ENCODE measurements at places on chromosomes 6 and 20.

- no peak for DNase-seq
Observed at GRCh38 chr20:11338496-11339306, 579.0 kb upstream of the BTBD3 start.

DNA sequence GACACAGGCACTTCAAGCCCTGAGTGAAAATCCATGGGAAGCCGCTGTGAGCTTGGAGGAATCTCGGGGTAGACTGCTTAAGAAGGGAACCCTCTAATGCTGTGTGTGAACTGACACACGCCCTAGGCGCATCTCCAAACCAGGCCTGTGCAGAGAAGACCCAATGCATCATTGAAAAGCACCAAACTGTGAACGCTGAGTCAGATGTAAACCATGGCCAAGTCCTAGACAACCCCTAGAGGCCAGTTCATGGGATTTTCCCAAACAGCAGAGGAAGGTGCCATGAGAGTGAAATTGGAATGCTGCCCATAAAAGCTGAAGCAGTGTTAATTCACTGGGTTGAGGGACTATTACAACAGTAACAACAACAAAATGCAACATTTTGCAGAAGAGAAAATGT, 296.5 kb downstream of the SMOC2 start:
- DNase-seq, result no peak

DNA sequence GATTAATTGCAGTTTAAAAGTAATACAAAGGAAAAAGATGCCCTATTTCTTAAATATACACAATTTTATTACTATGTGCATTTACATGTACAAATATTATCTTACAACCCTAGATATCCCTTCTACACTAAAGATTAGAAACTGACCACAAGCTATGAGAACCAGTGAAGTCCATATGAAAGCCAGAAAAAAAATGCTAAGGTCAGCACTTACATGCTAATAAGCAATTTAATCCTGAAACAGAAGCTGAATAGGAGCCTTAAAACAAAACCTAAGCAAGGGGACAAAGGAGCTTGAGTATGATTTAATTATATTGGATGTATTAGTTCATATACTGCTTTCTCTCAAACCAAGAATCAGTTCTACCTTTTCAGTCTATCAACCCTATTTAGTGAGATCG, 14.2 kb downstream of the CEP162 start:
- no peak for DNase-seq

DNA sequence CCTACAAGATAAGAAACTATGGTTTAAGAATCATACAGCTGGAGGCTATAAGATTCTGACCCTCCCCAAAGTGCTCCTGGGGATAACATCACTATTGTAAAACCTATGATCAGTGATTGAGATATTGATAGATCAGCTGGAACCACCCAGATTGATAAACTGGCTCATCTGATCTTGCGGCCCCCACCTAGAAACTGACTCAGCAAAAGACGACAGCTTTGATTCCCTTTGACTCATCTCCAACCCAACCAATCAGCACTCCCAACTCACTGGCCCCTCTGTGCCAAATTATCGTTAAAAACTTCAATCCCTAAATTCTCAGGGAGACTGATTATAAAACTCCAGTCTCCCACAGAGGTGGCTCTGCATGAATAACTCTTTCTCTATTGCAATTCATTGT, 106.4 kb downstream of the SCP2D1 start:
- no peak for DNase-seq

GRCh38 chr6:139474145-139475108, 100.0 kb upstream of the CITED2 start:
- DNase-seq, result peak; percentile 23

GRCh38 chr6:11584244-11584643, 46.7 kb downstream of the TMEM170B start:
- DNase-seq, result peak; percentile 39

DNA sequence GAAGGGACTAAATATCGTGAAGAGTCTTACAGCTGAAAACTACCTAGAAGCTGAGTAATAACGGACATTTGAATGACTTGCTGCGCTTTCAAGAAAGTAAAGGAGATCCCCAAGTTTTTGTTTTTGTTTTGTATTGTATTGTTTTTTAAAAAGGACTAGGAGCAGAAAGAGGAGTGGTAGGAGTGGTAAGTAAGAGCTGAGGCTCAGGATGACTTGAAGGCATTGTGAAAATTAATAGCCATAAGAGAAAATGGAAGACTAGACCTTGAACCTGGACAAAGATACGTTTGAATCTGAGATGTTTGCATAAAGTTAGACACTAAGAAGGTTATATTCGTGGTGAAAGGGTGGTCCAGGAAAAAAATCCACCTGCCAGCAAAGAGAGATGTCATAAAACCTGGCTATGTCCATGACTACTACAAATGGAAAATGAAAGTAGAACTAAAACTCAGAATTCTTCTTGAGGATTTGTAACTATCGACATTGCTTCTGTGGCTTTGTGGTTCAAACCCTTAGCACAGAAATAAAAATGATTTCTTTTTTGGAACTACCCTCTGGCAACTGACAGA, 824.8 kb upstream of the FLRT3 start:
- DNase-seq, result no peak

- DNase-seq, result no peak
Observed at GRCh38 chr20:63482021-63482587, 9.6 kb upstream of the KCNQ2 start.

- DNase-seq, result no peak
Observed at GRCh38 chr6:441126-441920, 49.8 kb downstream of the IRF4 start.

Data from EL (cell line).